Smooth muscle cell of the pulmonary artery (primary cell): ENCODE measurements at places on chromosomes 1 and 21. TPM values are rescaled to one million over a fixed set of nuclear protein-coding genes. Genes with fewer than 3 reads are reported as not detected.

The EBNA1BP2 gene
- total RNA-seq, result 51.7 and 63.8 TPM in 2 replicates

The HJV gene
- total RNA-seq, result not detected in 2 replicates

The SLC5A3 gene
- 38.0 and 51.0 TPM in 2 replicates for total RNA-seq

The AKIRIN1 gene
- total RNA-seq, result 45.0 and 49.9 TPM in 2 replicates

The CHIA gene
- total RNA-seq, result not detected in 2 replicates

The PRELP gene
- total RNA-seq, result 2.5 and 10.8 TPM in 2 replicates

The NEXN gene
- 10.4 and 13.0 TPM in 2 replicates for total RNA-seq

The C1QTNF12 gene
- total RNA-seq, result 0.91 and 2.2 TPM in 2 replicates

The VWA5B1 gene
- total RNA-seq, result not detected in 2 replicates

The ELOVL1 gene
- total RNA-seq, result 60.1 and 62.8 TPM in 2 replicates

The GOLPH3L gene
- 9.9 and 14.2 TPM in 2 replicates for total RNA-seq

The TMEM61 gene
- total RNA-seq, result not detected in 2 replicates

The RGS5 gene
- total RNA-seq, result 77.3 and 83.3 TPM in 2 replicates

The INKA2 gene
- total RNA-seq, result 6.6 and 51.3 TPM in 2 replicates

The HAO2 gene
- total RNA-seq, result not detected in 2 replicates

The HPCA gene
- not detected in 2 replicates for total RNA-seq

The F13B gene
- total RNA-seq, result not detected in 2 replicates

The TSPAN2 gene
- 0.07 and 0.30 TPM in 2 replicates for total RNA-seq

The TEDDM1 gene
- total RNA-seq, result not detected in 2 replicates

The TRIM45 gene
- 1.9 and 3.3 TPM in 2 replicates for total RNA-seq

The OR10J4 gene
- not detected in 2 replicates for total RNA-seq

The EVA1C gene
- 8.5 TPM in 2 replicates for total RNA-seq

The BRDT gene
- not detected in 2 replicates for total RNA-seq

The CELSR2 gene
- 4.8 and 6.3 TPM in 2 replicates for total RNA-seq

The ZBTB37 gene
- total RNA-seq, result 10.9 and 11.3 TPM in 2 replicates

The CADM3 gene
- total RNA-seq, result 0.07 and 0.33 TPM in 2 replicates

The AK5 gene
- total RNA-seq, result 37.0 and 39.9 TPM in 2 replicates

The HSF2BP gene
- 1.3 and 2.8 TPM in 2 replicates for total RNA-seq

The NBPF10 gene
- total RNA-seq, result 2.8 and 4.7 TPM in 2 replicates

The ARHGEF10L gene
- 41.0 and 53.4 TPM in 2 replicates for total RNA-seq

The TMEM200B gene
- total RNA-seq, result 4.3 and 12.2 TPM in 2 replicates

The DNM3 gene
- 0.76 and 0.78 TPM in 2 replicates for total RNA-seq

The TIAM1 gene
- total RNA-seq, result 2.8 and 3.8 TPM in 2 replicates
